Renal cortical epithelial cell (primary cell): ENCODE measurements at places on chromosomes 16 and 17.

DNA sequence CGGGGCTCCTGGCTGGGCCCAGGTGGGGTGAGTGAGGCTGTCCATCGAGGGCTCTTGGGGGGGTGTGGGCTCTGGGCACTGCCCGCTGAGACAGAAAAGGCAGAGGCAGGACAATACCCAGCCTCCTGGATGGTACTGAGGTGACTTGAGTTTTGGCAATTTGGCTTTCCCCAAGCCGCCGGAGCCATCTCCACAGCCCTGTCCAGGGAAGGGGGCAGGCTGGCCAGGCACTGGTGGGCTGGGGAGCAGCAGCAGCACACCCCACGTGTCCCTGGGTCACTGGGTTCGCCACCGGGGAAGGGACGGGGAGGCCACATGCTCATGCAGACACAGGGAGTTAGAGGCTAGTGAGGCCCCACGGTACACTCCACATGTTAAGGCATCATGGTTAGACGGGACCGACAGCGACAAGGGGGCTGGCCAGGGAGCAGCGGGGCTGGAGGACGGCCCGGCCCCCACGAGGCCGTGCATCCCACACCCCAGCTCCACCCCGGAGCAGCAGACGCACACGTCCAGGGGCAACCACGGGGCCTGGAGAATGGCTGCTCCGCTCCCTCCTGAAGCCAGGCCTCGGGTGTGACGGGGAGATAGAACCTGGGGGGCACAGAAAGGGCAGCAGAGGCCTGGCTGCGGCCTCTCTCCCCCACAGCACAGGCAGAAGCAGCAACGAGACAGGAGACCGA is 3.0 kb downstream of the ARHGDIA start:
- DNase-seq, result no peak

- no peak for DNase-seq
These were observed 3.7 kb upstream of the DRC7 start for GRCh38 chr16:57690782-57691471.

DNA sequence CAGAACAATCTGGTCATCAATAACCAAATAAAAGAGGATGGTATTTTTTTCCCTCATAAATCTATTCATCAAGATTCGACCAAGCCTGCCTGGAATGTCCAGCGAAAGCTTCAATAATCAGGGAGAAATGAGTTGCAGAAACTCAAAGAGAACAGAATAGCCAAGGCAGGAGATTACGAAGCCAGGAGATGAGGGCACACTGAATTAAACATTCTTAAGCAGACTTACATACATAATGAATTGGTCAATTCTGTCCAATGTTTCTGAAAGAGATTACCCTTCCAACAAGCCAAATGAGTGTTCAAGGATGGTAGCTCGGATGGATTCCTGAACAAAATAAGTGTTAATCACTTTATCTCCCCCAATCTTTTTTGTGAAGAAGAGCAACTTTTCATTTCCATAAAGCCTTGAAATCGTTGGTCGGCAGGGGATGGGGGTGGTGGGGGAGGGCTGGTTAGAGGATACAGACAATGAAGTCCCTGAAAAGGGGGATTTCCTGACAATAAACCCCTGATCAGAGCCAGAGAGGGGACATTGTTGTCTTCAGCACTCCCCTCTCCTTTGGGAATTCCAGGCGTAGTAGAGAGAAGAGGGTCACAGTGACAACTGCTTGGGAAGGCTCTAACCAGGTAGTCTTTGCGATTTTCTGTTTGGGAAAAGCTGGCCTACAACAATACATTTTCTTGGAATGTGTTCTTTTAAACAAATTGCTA is 20.7 kb downstream of the TOX3 start:
- no peak for DNase-seq

DNA sequence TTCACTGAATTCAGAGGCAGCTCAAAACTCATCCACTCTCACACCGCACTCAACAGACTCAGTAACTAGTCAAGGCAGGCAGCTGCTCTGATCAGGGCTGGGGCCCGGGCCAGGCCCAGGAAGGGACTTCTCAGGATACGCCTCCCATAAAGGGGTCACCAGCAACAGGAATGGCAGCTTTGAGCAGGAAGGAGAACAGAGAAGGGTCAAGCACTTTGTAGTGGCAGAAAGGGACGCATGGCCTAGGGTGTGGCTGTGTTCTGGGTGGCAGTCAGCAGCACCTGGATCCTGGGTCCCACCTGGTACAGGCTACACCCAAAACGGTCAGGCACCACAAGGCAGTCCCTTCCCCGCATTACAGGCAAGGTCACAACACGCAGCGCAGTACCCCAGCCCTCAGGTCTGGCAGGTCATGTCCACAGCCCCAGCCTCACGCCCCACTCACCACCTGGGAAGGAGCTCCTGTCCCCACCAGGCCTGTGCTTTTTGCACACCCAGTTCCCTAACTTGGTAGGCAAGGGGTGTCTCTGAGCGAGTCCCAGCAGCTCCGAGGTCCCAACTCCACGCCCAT is 99.7 kb downstream of the ZNF778 start:
- DNase-seq, result no peak

- DNase-seq, result no peak
These were observed 103.6 kb downstream of the GSG1L start for GRCh38 chr16:27959914-27960313.

- DNase-seq, result peak; percentile 9
These were observed 11.8 kb upstream of the SLFN13 start for GRCh38 chr17:35460354-35460851.

DNA sequence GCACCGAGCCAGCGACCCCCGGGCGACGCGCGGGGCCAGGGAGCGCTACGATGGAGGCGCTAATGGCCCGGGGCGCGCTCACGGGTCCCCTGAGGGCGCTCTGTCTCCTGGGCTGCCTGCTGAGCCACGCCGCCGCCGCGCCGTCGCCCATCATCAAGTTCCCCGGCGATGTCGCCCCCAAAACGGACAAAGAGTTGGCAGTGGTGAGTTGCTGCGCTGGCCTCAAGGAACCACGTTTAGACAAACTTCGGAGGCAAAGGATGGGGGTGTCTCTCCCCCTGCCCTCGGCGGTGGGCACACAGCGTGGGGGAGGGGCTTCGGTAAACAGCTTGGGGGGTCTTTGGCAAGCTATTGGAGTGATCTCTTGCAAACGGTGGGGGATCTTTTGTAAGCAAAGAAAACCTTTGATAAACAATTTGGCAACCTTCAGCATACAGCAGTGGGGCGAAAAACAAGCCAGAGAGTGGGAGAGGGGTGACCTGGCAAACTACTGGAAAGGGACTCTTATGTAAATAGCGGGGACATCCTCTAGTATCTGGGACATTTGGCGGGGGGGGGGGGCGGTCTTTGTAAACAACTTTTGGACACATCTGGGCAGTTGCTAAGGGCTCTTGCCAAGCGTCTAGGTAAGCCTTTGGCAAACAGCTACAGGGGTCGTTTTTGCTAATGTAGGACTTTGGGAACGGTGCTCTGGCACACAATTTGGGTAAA is 587 bp downstream of the MMP2 start:
- DNase-seq, result no peak

- DNase-seq, result peak; percentile 80
These were observed 218.5 kb upstream of the CIBAR2 start for GRCh38 chr16:85330694-85331188.

DNA sequence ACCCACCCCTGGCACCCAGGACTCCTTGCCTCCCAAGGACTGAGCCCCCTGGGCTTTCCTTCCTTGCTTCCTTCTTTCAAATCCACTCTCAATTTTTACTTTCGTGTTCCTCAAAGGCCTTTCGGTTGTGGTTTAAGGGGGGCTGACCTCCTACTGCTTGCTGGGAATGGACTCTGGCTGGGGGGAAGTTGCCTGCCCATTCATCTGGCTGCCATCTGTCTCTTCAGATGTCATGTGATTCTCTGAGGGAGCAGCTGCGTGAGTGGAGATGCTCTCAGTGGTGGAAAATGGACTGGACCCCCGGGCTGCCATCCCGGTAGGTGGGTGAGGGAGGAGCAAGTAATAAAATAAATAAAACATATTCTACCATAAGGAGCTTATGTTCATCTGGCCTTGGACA is 93.8 kb upstream of the RPRML start:
- DNase-seq, result no peak

- peak; percentile 95 for DNase-seq
These were observed 28.3 kb downstream of the TTC19 start for GRCh38 chr17:16027708-16028584.

- DNase-seq, result peak; percentile 72
These were observed 2.2 kb downstream of the SLC12A3 start for GRCh38 chr16:56866955-56867830.

DNA sequence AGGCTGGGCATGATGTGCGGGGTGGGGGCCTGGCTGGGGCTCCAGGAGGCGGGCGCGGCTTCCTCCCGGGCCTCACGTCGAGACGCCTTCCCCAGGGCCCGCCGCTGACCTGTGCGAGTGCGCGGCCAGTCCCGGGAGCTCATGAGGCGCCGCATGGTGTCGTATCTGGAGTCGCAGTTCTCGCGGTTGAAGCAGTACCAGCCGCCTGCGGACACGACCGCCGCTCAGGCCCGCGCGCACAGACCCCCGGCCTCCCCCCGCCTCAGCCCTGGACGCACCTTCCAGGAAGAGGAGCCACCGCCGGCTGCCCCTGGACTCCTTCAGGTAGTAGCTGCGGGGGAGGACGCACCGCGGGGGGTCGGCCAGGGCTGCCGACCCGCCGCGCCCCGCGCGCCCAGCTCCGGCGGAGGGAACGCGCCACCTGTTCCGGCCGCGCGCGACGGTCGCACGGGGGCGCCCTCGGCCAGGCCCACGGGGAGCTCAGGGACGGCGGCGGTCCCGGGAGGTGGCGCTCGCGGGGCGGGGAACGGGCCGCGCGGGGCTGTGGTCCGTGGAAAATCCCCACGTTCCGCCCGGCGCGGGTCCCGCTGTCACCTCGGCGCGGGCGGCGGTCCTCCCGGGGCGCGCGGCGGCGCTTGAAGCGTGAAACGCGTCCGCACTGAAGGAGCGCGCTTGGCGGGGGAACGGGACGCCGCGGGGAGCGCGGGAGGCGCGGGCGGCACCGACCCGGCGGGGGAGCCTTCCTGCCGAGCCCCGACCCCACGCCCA is 1.4 kb downstream of the NOTUM start:
- no peak for DNase-seq

- DNase-seq, result peak; percentile 75
These were observed 3.9 kb upstream of the CCDC57 start for GRCh38 chr17:82216301-82217119.

- DNase-seq, result peak; percentile 13
These were observed 54.9 kb downstream of the SDR42E1 start for GRCh38 chr16:81956213-81956948.

DNA sequence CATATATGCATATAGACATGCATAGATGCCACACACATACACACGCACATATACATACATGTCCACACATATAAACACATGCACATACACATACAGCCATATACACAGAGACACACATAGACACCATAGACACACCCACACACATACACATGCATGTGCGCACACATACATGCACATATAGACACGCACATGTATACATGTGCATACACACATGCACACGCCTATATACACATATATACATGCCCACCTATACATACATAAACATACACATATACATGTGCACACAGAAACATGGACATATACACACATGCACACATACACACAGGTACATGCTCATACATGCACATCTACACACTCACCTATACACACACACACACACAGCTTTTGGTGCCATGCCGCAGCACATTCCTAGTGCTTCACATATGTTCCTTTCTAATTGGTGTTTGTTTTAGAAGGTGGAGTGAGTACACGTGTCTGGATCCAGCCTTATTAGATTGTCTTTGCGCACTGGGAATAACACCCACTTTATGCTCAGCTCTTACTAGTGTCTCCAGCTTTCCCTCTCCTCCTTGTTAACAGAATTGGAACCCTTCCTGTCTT is 198.0 kb downstream of the RPTOR start:
- no peak for DNase-seq

GRCh38 chr17:44829523-44830358 is at the start of gene GJC1:
GJC1 (minus strand) TSS chr17:44830287; CDS start chr17:44805817, 24,470 bp downstream.
- no peak for DNase-seq

- no peak for DNase-seq
These were observed 653.8 kb downstream of the CDH8 start for GRCh38 chr16:61382435-61382834.

DNA sequence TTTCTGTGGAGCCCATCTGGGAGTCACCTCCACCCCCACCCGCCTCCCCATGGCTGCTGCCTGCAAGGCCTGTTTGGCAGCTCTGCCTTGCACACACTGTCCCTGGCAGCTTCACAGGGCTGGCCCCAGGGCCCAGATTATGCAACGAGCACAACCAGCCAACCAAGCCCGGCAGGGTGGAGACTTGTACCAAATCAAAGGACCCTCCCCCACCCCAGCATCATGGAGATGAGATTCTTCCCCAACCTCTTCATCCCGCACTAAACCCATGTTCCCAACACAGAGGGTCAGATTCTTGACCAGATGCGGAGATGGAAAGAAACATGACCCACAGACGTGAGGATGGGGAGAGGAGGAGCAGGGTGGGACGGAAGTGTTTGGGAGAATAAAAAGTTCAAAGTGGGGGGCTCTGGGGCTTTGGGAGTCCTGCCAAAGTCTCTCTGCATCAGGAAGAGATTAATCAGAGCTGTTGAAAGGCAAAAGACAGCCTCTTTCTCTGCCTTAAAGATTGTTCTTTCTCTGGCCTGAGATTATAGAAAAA is 3.8 kb downstream of the SMARCD2 start:
- peak; percentile 44 for DNase-seq

DNA sequence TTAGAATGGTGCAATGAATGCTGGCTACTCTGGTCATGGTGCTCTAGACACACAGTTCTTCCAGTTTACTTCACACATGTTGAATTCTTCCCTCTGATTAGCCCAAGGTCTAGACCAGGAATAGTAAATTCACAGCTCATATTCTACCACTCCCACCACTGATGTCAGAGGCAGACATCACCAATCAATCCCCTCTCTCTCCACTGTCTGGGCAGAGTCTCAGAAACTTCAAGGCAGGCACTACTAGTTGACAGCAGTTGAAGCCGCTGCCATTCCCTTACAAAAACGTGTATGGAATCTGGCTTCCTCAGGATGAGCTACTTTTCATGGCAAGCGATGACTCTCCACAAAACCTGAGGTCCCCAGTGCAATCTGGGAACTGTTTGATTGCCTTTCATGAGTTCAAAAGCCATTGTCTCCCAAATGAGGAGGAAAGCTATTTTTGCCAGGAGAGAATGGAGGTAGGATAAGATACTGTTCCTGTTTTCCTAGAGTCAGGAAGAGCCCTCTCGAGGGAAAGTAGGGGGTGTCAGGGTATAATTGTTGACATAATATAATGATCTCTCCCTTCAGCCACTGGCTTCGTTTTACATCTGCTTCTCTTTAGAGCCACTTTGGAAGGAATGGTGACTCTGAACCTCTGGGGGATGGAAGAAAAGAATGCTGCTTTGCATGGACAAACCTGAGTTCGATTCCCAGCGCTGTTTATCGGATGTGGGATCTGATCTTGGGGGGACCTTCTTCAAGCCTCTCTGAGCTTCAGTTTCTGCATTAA is 90.0 kb downstream of the FOXL1 start:
- no peak for DNase-seq

GRCh38 chr17:75428543-75429469 is 23.3 kb upstream of the GRB2 start:
- peak; percentile 47 for DNase-seq

GRCh38 chr16:22882981-22883380 is 69.0 kb downstream of the HS3ST2 start:
- DNase-seq, result no peak

- DNase-seq, result no peak
These were observed 120.2 kb upstream of the SALL1 start for GRCh38 chr16:51271156-51271701.
